ENCODE measurements at places on chromosomes 2 and 18. TPM values are rescaled to one million over a fixed set of nuclear protein-coding genes. Genes with fewer than 3 reads are reported as not detected.

DNA sequence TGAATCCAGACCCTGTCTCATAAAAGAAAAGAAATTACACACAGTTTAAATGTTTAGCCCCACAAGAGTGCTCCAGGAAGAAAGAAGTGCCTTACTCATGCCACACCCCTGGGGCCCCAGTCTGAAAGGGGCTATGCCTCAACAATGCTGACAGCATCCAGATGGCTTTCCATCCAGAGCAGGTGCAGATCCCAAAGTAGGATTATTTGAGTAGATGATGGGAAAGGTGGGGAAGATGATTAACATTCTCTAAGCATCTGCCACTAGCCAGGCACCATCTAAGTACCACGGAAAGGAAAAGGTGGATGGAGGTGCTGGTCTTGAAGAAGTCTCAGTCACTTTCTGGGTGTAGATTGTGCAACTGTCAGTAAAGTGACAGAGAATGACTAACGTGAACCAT is 16.3 kb downstream of the DPYSL5 start:
- DNase-seq: no peak

DNA sequence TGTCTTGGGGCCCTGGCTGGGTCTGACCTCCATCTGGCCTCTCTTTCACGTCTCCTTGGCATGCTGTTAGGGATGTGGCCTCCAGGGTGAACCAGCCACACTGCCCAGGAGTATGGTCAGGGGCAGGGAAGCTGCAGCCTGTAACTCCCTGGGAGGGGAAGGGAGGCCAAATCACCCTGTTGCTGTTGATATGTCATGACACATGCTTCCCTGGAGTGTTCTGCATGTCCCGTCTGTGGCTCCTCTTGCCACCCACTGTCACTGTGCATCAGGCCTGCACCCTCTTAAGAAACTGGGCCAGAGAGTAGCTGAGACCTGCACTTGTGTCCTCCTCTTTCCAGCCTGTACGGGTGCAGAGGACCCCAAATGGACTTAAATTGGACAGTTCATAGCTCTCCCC is 221.3 kb downstream of the FHOD3 start:
- DNase-seq: no peak

The YES1 gene
- 23.2 TPM for total RNA-seq

The EPB41L3 gene
- 6.2 TPM for total RNA-seq

- no peak for DNase-seq
These were observed 22.1 kb downstream of the TGFA start for GRCh38 chr2:70531419-70532086.

GRCh38 chr2:174981331-174981730 is 23.9 kb downstream of the CHN1 start:
- no peak for DNase-seq

The KIF1A gene
- total RNA-seq: not detected

- no peak for DNase-seq
These were observed 22.1 kb upstream of the ARPC2 start for GRCh38 chr2:218194880-218195279.

- no peak for DNase-seq
These were observed 151.4 kb downstream of the LRRTM1 start for GRCh38 chr2:80153151-80153550.

- DNase-seq: no peak
These were observed 20.1 kb upstream of the ROCK2 start for GRCh38 chr2:11364565-11364887.

- DNase-seq: no peak
These were observed 31.3 kb downstream of the SETBP1 start for GRCh38 chr18:44712025-44712424.

DNA sequence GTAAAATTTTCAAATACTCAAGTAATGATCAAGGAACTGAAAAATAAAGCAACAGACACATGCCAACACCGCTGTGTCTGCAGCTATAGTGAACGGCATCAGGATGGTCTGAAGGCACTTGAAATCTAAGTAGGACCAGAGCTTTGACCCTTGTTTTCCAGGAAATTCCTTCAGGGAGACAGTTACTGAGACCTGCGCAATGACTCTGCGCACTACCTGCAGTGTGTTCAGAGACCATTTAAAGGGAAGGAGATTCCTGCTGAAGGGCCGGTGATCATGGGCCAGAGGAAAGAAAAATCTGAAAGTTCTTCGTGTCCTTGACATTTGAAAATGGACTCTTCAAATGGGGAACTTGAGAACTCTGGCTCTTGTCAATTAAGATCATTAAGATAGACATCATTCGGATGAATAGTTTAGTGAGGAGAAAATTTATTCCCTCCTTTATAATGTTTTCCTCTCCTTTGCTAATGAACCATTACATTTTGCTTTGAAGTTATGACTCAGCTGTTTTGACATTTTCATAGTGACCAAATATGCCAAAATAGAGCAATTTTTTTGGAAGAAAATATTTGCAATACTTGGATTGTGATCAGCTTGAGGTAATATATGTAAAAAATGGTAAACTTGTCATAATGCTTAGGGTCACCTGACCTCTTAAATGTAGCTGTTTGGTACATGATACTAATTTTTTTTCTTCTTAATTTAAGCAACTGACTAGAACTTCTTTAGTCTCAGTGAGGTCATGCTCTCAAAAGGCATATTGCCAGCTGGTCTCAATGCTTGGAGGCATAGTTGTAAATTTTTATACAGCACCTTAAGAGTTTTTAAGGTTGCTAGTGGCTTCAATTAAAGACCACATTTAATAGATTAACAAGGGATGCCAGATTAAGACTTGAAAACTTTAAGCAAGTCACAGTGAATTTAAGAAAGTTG is 329.3 kb downstream of the ARHGAP15 start:
- DNase-seq: no peak

DNA sequence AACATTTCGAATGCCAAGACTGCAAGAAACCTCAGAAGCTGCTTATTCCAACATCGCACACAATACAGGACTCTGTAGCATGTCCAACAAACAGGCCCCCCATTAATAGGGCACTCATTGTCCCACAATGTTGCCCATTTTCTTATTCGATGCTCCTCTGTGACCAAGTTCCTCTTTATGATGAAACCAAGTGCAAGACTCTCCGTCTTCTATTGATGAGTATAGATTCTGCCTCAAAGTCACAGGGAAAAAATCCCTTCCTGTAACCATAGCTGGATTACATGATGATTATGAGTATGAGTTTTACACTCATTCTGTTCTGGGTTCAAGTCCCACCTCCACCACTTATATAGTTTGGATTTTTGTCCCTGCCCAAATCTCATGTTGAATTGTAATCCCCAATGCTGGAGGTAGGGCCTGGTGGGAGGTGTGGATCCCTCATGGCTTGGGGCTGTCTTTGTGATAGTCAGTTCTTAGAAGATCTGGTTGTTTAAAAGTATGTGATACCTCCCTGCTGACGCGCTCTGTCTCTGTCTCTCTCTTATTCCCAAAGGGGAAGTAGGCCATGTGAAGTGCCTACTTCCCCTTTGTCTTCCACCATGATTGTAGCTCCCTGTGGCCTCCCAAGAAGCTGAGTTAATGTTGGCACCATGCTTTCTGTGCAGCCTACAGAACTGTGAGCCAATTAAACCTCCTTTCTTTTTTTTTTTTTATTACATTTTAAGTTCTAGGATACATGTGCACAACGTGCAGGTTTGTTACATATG is 148.7 kb downstream of the OSR1 start:
- no peak for DNase-seq

DNA sequence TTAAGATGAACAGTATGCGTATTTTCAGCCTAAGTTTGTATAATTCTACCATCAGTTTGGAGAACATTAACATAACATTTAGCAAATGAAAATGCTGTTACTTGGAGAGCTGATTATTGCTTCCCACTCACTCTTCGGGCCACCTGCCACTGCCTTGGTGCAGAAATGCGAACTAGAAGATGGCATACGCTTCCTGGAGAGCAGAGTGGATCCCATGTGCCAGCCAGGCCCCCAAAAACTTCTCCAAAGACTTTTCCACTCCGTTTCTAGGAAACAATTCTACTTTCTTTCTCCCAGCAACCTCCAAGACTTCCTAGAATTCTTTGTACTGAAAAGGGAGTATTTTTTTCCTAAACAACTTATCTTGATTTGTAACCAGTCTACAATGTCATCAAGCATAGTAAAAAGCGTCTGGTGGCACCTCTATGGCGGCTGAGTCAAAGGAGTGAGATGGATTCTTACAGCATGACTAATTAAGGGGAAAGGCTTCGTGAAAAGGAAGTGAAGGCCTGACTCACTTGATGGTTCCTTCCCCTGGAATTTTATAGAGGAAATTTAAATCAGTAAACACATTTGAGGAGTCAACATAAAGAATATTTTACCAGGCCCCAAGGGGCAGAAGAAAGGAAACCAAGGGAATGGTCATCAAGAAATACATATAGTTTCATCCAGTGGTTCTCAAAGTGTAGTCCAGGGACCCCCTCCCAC is 36.6 kb downstream of the FEZ2 start:
- no peak for DNase-seq

GRCh38 chr2:188382107-188382506 is 90.4 kb downstream of the GULP1 start:
- DNase-seq: no peak

The MARS2 gene
- total RNA-seq: 9.2 TPM

The ITGB6 gene
- total RNA-seq: not detected

The KANSL1L gene
- total RNA-seq: 14.0 TPM

DNA sequence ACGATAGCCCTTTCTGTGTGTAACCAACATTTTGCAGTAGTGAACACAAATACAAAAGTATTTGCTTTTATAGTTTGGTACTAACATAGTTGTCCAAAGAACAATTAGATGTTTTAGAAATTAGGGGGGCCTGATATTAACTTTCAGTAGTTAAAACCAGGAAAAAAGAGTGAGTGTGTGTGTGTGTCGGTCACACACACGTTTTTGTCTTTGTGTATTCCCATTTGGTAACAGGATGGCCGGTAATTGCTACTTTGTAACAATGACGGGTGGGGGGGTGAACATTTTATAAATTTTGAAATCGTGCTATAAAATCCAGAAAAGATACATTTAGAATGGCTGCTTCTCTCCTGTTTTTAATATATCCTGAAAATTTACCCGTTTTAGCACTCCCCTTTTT is 1.5 kb downstream of the PPIG start:
- no peak for DNase-seq

- no peak for DNase-seq
These were observed 52.0 kb downstream of the TEKT4 start for GRCh38 chr2:94923196-94923595.

The RGPD3 gene
- 0.27 TPM for total RNA-seq

- DNase-seq: no peak
These were observed 8.0 kb downstream of the CHST10 start for GRCh38 chr2:100409461-100409860.

GRCh38 chr2:42196403-42197267 is 27.5 kb downstream of the EML4 start:
- peak; percentile 76 for DNase-seq

The NEB gene
- under 0.01 TPM for total RNA-seq

The CCDC142 gene
- 31.5 TPM for total RNA-seq

The DNAH7 gene
- total RNA-seq: under 0.01 TPM

GRCh38 chr2:47152803-47153202 is 2.3 kb downstream of the STPG4 start:
- peak; percentile 6 for DNase-seq

The ALLC gene
- not detected for total RNA-seq

The CNTNAP5 gene
- total RNA-seq: 0.27 TPM

- DNase-seq: no peak
These were observed 60.9 kb downstream of the LDLRAD4 start for GRCh38 chr18:13279181-13280069.

The ANKRD30BL gene
- total RNA-seq: not detected

The CYBRD1 gene
- 39.6 TPM for total RNA-seq

- DNase-seq: peak; percentile 48
These were observed 57.0 kb downstream of the ZNF407 start for GRCh38 chr18:74654638-74655037.

DNA sequence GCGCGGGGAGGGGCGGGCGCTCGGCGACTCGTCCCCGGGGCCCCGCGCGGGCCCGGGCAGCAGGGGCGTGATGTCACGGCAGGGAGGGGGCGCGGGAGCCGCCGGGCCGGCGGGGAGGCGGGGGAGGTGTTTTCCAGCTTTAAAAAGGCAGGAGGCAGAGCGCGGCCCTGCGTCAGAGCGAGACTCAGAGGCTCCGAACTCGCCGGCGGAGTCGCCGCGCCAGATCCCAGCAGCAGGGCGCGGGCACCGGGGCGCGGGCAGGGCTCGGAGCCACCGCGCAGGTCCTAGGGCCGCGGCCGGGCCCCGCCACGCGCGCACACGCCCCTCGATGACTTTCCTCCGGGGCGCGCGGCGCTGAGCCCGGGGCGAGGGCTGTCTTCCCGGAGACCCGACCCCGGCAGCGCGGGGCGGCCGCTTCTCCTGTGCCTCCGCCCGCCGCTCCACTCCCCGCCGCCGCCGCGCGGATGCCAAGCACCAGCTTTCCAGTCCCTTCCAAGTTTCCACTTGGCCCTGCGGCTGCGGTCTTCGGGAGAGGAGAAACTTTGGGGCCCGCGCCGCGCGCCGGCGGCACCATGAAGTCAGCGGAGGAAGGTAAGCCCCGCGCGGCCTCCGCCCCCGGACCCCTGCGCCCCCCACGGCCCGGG is at the start of gene NFATC1:
Gene NFATC1, plus strand, starts transcription at position 170 of the 644 bp plus-strand sequence. Its CDS starts 295 bp downstream, at position 465.
- peak; percentile 80 for DNase-seq

The CHRNG gene
- not detected for total RNA-seq

DNA sequence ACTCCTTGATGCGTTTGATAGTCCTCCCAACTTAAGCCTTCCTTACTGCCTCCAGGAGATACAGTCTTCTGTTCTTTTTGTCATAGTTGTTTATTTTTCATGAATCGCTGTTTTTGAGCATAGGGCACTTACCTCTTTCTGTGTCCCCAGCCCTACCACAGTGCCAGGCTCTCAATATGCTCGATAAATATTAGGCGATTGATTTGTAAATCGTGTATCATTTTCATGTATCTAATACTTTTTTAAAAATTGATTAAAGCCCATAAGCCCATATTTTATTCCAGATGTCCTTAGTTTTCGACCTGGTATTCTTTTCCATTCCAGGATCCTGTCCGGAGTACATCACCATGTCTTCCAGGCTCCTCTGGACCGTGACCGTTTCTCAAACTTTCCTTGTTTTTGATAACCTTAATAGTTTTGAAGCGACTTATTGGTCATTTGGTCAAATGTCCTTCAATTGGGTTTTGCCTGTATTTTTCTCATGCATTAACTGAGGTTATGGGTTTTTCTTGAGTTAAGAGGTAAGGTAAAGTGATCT is 444 bp upstream of the MMADHC start:
- no peak for DNase-seq

DNA sequence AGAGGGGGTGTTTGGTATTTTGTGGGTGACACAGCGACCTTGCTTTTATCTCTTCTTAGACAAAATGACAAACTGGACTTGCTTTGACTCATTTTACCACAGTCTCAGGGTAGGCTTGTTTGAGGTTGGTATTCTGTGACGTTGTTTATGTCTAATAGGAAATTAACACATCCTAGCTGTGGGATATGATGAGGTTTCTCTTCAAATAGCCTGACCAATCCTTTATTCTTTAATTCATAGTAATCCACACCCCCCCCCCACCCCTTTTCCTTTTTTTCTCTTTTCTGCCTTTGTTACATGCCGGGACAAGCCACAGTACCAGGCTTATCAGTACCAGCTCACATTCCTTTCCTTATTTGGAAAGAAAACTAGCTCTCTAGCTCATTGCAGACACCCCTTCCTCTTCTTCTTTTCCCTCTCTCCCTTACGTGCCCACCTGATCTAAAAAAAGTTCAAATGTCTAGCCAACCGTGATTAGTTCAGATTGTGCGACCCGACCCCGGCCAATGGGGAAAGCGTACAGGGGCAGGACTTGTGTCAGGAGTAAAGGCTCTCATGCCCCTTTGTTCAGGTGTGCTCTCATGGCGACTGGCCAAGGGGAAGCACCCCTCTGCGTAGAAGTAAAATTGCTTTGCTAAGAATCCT is 52.2 kb upstream of the PTPRM start:
- no peak for DNase-seq
